ENCODE measurements at places on chromosomes 12 and 14.

DNA sequence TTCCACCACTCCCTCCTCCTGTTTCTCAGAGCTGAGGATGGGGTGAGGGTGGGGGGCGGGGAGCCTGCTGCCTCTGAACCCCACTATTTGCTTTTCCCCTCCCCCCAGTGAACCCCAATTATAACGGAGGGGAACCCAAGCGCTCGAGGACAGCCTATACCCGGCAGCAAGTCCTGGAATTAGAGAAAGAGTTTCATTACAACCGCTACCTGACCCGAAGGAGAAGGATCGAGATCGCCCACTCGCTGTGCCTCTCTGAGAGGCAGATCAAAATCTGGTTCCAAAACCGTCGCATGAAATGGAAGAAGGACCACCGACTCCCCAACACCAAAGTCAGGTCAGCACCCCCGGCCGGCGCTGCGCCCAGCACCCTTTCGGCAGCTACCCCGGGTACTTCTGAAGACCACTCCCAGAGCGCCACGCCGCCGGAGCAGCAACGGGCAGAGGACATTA lies 1.1 kb downstream of the HOXC4 start:
- no peak for DNase-seq

DNA sequence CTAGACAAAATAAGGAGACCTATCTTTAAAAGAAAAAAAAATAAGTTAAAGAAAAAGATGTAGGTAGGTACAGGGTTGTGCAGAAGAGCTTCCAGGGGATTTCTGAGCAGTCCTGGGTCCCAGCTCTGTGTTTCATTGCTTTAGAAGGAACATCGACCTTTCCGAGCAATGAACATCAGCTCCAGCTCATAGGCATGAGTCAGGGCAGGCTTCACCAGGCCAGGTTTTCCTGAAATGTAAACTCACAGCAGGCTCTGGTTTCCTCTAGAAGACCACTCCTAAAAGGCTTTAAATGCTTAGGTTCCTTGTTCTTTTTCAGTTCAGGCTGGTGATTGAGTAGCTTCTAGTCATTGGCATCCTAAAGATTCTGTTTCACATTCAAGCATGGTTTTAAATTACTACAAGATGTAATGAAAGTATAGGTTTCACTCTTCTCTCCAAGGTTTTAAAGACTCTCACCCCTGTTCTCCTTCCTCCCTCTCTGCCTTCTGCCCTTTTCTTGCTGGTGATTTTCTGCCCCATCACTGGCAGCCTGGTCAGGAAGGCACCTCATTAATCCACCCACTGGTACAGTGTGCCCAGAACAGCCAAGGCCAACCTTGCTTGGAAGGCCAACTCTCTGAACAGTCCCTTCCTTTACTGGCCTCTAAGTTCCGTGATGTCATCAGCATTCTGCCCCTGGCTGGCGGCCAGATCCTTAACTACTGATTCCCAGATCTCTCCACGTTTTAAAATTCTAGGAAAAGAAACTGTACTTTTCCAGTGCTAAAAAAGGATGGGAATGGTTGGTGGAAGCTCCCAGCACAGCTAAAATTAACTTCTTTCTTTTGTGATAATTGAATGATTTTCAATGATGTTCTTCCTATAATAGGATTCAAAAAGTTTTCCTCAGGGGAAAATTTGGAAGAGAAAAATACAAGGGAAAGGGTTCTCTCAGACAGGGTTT lies 109.4 kb upstream of the HIF1A start:
- DNase-seq = no peak

- no peak for DNase-seq
These were observed 8.7 kb upstream of the RNASE4 start for GRCh38 chr14:20675669-20676068.

GRCh38 chr14:77914073-77914721 lies 114.3 kb downstream of the ADCK1 start:
- no peak for DNase-seq

DNA sequence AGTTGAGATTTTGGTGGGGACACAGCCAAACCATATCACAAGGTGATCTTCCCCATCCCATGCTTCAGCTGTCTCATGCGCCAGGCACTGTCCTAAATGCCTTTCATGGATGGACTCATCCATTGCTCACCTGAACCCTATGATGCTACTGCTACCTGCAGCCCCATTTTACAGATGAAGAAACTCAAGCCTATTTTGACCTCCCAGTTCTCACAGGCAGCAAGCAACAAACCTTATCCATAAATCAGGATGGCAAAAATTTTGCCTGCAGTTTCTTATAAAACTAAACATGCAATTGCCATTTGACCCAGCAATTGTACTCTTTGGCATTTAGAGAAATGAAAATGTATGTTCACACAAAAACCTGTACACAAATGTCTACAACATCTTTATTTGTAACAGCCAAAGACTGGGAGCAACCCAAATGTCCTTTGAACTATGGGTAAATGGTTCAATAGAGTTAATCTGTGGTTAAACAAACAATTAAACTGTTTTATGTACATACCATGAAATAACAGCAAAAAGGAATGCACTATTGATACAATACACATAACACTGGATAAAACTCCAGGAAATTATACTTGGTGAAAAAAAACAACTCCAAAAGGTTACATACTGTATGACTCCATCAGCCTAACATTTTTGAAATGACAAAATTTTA lies 2.6 kb downstream of the NT5DC3 start:
- no peak for DNase-seq

GRCh38 chr12:51788876-51789275 lies 59.6 kb downstream of the FIGNL2 start:
- no peak for DNase-seq

DNA sequence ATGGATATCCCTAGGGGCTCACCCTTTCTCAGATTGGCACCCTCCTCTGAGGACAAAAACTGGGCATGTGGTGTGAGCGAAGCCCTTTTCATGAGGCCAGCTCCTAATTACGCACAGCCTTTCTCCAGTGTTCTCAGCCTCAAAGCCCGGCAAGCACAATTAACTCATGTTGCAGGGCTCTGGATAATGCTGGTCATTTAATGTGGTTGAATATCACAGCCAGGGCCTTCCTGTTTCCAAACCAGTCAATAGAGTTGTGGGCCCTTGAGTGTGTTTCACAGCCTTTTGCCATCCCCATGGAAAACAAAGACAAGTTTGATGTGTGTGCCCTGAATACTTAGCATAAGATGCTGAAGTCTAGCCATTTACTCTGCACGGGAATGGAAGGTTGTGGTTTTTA lies 114.2 kb upstream of the ARHGAP5 start:
- no peak for DNase-seq

DNA sequence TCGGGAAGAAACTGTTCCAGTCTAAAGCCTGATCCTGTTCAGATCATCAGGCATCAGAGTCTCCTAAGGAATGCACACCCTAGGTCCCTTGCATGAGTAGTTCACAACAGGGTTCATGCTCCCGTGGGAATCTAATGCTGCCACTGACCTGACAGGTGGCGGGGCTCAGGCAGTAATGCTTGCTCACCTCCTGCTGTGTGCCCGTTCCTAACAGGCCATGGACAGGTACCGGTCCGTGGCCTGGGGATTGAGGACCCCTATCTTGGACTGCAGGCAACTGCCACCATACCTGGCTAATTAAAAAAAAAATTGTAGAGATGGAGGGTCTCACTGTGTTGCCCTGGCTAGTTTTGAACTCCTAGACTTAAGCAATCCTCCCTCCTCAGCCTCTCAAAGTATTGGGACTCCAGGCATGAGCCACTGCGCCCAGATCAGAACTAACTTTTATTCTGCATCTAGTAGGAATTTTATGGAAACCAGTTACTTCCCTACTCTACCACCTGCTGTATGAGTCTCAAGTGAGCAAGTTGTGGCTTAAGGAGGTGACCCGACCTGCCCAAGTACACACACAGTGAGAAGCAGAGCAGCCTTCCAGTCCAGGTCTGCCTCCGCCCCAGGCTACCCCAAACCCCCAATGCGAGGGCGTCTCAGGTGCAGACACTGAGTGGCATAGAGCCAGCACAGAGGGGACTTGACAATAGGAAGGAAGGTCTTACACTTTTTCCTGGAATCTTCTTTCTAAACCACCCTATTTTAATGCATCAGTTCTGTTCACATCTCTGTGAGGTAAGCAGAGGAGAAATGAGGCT lies 2.5 kb upstream of the PAPLN start:
- DNase-seq = no peak

DNA sequence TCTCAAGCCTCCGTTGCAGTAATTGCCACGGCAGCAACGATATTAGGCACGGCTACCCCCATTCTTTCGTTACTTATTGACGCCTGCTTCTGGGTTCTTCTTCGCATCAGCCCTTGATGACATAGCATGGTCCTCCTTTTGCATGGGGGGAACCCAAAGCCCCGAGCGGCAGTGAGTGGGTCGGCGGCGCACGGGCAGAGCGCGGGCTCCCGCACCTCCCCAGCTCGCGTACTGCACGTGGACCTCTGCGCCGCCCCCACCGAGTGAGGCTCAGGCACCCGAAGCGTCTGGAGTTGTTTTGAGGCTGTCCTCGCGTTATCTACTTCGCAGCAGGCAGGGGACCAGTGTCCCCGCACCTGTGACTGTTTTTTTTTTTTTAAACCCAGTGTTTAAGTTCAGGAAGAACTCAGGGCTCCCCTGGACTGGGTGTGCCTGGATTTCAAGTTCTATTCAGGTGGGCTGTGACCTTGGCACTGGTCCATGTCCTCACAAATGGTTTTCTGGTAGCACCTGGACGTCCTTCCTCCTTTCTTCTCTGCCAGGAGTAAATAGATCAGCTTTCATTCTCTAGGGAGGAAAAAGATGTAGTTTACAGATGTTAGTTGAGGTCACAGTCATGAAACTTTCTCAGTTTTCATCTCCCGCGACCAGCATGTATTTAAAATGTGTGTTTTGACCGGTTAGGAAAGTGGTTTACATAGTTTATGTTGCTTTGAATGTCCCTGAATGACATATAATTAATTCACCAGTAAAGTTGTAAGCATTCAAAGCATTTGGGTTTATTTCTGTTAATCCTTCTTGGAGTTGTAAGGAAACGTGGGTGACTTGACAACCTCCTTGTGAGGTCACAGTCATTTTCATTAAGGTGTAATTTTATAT lies 1.4 kb upstream of the FOXN4 start:
- no peak for DNase-seq

DNA sequence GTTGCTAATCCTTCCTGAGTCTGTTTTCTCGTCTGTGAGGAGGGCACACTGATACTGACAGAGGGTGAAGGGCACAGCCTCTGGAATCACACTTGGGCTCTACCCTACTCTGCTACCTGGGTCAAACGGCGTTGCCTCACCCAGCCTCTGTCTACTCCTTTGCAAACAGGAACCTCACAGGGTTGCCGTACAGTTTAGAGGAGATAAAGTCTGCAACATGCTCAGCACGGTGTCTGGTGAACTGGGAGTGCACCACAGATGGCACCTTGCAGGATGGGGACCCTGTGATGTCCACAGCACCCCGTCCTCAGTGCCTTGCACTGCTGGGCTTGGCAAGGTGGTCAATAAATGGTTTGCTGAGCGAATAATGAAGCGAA lies 38.3 kb downstream of the TESC start:
- no peak for DNase-seq
